ENCODE measurements at places on chromosomes 16 and 17.

DNA sequence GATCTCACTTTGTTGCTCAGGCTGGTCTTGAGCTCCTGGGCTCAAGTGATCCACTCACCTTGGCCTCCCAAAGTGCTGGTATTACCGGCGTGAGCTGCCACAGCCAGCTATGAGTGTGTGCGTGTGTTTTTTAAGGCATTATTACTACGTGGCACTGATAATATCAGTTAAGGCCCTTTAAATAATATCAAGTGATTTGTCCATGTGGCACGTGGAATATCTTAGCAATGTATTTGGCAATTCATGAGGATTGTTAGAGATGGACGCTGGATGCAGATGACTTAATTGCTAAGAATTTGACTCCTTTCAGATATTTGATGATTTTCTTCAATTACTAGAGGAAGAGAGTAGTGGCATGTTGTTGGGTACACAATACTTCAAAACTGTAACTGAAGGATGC, 25.5 kb upstream of the PMP22 start:
- no peak for DNase-seq

DNA sequence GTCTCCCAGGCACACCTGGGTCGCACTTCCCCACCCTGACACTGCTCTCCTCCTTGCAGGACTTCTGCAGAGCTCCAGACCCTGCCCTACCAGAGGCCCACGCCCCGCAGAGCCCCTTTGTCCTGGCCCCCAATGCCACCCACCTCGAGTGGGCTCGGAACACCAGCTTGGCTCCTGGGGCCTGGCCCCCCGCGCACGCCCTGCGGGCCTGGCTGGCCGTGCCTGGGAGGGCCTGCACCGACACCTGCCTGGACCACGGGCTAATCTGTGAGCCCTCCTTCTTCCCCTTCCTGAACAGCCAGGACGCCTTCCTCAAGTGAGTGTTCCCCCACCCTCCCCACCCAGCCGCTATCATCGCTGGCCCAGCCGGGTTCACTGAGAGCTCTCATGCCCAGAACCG, 79.6 kb downstream of the MGAT5B start:
- DNase-seq = no peak

GRCh38 chr17:700504-701094, 14.0 kb downstream of the VPS53 start:
- no peak for DNase-seq

- DNase-seq = no peak
Measured at GRCh38 chr17:63531022-63531965, 8.1 kb downstream of the KCNH6 start.

DNA sequence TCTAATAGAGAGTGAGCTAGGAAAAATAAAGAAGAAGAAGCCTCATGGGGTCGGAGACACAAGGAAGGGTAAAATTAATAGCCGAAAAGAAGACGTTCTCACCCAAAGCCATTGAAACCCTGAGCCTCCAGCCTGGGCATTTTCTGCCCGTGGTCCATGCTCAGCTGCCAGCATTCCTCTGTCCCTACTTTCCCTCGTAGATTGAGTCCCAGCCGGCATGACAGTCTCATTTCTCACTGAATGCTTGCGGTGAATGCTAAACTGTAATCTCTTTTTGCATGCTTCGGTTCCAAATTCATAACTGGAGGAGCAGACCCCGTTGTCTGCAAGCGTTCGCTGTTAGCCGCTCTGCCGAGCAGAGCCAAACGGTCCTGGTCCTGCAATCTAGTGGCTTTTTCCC, 54.0 kb upstream of the COX10 start:
- DNase-seq = no peak

DNA sequence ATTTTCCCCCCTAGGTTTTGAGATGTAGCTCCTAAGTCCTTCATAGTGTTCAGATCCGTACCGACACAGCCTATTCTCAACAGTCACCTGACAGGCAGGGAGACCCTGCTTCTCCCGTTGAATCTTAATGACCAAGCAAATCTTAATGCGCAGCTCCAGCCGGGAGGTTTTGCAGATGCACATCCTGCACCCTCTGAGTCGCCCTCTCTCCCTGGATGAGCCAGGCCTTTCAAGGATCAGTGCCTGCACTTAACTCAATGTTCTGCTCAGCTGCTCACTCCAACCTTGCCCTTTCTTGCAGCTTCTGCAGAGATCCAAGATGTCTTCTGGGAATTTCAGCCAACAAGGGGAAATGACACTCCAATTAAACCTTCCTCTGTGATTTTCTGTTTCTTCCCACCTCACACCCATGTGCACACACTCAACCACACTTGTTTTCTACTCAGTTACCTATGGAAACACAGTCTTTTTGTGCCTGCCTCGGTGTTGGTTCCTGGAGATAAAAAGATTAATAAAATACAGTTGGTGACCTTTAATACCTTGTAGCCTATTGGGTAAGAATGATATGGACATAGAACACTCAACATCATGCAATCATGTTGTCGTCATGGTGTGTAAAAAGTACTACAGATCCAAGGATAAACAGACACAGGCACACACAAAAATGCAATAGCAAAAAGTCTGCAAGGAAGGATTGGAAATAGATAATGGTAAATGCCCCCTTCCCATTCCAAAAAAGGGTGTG, 76.9 kb upstream of the DYNLRB2 start:
- no peak for DNase-seq

GRCh38 chr17:81722184-81723120, 10.4 kb downstream of the SLC25A10 start:
- DNase-seq = no peak

DNA sequence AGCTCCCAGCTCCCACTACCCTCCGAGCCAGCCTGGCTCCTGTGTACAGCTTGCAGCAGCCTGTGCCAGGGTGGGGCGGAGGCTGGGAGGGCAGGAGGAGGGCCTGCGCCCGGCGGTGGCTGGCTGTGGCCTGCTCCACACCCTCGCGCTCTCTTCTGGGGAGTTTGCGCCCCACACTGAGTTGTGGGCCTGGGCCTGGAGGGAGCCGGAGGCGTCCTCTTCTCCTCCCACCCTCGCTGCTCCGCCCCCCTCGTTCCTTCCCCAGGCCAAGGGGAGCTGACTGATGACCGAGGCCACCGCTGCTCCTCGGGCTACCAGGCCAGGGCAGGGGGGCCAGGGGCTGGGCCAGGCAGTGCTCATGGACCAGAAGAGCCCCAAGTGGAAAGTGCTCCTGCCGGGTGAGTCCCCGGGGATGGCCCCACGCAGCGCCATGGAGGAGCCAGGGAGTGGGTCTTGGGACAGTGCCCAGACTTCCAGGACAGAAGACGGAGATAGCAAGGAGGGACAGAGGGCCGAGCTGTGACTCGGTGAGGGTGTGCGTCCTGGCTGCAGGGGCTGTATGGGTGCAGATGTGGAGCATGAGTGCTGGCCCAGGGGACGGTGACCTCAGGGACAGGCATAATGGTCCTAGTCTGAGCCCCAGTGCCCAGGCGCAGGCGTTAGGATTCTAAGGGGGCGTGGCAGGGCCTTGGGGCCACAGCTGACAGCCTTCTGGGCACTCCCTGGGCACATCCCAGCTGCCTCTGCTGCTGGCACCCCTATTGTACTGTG, 242.1 kb upstream of the GSE1 start:
- no peak for DNase-seq

All from activated naive CD4-positive, alpha-beta T cell treated with Interleukin-2 at 50 U/mL for 16 hours (primary cell).